ENCODE measurements at places on chromosomes 6 and 20.

GRCh38 chr6:116393430-116393829 is 22.7 kb downstream of the DSE start:
- DNase-seq: no peak

- DNase-seq: no peak
Measured at GRCh38 chr20:53034899-53035298, 62.7 kb downstream of the TSHZ2 start.

DNA sequence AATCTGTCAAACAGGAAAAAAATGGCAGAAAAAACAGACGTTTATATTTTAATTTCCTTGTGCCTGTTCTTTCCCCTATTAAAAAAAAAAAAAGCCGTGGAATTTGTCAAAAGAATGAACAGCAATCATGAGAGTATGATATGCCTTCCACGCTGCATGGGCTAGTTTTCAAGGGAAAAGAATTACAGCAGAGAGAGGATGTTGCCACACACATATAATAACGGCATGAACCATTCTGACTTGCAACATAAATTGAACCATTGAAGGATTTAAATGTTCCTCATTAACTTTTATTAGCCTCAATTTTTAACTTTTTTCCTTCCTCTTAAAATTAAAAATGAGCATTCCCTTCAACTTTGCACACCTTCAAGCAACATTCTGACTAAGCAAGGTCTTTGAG is 301.8 kb downstream of the FOXC1 start:
- no peak for DNase-seq

GRCh38 chr6:5179917-5180316 is 80.8 kb downstream of the LYRM4 start:
- no peak for DNase-seq

- no peak for DNase-seq
Measured at GRCh38 chr6:170271771-170272314, 19.0 kb downstream of the DLL1 start.

GRCh38 chr20:64011366-64011779 is 24.6 kb upstream of the C20orf204 start:
- DNase-seq: no peak
